Glomerular endothelial cell (primary cell): ENCODE measurements at places on chromosomes 6 and 20. TPM values are rescaled to one million over a fixed set of nuclear protein-coding genes. Genes with fewer than 3 reads are reported as not detected.

DNA sequence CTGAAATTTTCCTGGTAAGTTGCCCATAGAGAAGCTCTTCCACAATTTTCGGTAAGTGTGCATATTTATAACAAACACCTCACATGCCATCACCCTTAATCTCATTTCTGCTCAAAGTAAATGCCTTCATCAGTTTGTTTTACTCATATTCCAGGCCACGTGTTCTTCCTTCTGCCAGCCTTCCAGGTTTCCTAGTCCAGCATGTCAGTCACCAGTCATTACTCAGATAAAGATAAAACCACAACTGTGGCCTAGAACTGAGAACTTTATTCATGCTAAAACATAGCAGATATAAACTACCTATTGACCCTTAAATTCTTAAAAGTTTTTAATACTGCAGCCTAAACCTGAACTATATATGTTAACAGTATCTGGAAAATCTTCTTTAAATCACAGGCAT, 149.5 kb upstream of the SLC22A16 start:
- no peak for DNase-seq

- peak; percentile 83 for DNase-seq
These were observed 21.5 kb downstream of the OR2B2 start for GRCh38 chr6:27890445-27891319.

DNA sequence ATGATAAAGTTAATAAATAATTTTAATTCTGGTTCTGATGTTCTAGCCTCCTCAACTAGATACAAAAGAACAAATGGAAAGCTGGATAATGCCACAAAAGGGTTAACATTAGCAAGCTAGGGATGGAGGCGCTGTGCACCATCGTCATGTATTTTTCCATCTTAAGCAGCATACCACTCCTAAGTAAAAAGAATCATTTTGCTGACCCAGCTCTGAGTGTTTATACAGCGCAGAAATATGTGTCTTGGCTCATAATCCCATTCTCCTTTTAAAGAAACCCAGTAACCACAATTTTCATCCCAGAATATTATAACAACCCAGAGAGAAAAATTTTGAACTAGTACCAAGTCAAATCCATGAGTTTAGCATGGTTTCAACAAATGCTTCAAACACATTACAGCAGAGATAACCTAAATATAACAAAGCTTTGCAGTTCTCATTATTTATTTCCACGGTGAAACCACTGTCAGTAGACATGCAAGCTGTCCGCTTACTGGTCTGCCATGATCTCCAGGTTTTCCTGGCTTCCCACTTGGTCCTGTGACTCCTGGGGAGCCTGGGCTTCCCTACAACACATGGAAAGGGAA, 111.1 kb downstream of the COL12A1 start:
- no peak for DNase-seq

GRCh38 chr6:24489470-24489869, at the start of gene GPLD1:
Gene GPLD1, minus strand, starts transcription at chr6:24489578. Its CDS starts 67 bp downstream, at chr6:24489511.
- DNase-seq, result no peak

DNA sequence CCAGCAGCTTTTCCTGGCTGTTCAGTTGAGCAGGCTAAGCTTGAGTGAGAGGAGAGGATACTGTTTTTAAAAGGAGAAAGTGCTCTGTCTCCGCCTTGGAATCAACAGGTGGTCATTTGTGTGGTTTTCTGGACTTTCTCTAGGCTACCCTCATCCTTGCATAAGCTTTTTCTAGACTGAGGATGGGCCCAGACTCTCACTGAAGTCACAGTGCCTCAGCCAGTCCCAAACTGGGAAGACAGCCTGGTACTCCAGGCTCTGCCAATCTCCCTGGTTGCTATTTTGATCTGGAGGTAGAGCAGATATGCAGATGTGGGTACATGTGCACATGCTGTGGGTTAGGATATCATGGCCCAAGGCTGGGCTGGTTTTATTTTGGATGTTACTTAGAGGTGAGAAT, 7.0 kb downstream of the SCUBE3 start:
- DNase-seq, result no peak

DNA sequence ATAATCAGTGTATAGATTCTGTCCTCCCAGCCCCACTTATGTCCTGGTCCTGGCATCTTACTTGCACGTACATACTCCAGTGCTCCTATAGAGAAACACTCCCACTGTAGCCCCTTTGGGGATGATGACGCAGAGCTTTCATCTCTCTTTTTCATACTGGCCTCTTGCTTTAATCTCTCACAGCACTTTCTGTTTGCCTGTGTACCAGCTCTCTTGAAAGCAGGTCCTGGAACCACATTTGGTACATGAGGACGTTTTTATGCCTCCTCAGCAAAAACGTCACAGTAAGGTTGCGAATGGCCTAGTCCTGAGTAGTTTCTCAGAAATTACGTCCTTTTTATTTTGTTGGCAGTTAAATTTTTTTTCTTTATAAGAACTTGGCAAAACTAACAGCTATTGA, 10.8 kb downstream of the L3MBTL3 start:
- DNase-seq, result no peak

DNA sequence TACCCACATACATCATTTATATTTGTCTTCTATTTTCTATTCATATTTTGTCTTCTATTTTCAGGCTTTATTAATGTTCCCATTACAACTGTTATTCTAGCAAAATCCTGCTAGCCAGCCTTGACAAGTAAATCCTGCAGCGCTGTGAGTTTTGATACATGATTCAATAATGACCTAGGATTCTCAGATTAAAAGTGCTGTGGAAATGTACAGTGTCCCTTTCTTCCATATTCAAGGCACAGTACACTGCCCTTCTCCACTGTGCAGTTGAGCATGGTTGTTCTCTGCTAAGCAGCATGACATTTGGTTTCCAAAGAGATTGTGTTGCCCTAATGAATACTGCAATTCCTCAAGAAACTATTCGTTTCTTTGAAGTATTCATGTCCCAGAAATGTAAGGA, 5.8 kb upstream of the HEY2 start:
- DNase-seq, result no peak

DNA sequence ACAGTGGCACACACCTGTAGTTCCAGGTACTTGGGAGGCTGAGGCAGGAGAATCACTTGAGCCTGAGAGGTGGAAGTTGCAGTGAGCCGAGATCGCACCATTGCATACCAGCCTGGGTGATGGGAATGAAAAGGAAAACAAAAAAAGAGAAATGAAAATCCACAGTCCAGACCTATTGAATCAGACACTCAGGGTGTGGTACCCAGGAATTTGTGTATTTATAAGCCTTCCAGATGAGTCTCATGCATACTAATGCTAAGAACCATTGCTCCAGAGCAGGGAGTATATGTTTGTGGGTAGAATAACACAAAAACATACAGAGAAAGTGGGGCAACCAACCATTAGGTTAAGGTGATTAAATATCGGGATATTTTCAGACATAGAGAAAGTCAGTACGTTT, 36.1 kb upstream of the PLCB4 start:
- no peak for DNase-seq

DNA sequence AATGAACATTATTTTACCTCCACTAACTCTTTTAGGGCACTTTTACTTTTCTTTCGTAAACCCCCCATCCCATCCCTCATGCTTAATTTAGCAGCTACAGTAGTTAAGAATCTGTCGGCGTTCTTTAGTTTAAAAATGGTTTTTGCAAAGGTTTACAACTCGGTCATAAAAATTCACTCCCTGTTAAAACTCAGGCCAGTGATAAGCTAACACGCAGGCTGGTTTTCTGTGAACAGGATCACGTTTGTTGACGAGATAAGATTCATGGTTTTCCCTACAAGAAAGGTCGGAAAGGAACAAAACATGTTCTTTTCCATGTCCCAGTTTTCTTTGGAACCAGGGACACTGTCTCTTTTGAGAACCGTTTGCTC, 101.1 kb downstream of the TOX2 start:
- DNase-seq, result no peak

DNA sequence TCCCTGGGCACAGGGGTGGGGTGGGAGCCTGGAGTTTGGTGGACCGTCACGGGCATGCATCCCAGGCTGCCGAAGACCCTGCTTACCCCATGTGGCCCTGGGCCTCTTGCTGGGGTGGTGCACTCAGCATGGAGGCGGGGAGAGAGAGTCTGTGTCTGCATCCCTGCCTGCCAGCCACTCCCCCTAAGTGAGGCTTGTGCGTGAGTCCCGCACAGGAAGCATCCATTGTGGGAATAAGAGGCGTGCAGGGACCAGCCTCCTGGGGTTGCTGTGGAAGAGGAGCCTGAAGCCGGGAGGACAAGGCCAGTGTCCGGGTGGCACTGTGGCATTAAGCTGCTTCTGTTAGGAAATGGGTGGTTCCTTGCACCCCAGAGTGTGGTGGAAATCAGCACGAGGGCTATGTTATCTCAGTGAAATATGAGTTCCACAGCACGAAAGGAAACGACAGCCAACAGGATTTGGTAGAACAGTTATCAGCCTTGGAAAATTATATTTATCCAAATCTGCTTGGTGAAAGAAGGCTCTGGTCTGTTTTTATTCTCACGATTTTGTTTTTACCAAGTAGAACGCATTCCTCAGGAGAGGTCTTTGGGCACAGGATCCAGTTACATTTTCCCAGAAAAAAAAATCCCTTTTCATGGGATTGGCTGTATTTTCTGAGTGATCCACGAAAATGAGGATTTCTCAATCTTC, 35.7 kb downstream of the CDH4 start:
- DNase-seq, result no peak

DNA sequence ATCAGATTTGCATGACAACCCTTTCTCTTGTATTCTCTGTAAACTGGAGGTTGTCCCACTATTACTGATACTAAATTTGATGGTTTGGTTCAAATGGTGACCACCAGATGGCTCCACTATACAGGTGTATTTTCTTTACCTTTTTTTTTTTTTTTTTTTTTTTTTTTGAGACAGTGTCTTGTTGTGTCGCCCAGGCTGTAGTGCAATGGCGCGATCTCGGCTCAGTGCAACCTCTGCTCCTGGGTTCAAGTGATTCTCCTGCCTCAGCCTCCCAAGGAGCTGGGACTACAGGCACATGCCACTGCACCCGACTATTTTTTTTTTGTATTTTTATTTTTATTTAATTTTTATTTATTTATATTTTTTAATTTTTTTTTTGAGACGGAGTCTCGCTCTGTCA, 6.6 kb upstream of the WTAP start:
- DNase-seq, result no peak

GRCh38 chr6:118186672-118187567, 279.9 kb downstream of the SLC35F1 start:
- no peak for DNase-seq

DNA sequence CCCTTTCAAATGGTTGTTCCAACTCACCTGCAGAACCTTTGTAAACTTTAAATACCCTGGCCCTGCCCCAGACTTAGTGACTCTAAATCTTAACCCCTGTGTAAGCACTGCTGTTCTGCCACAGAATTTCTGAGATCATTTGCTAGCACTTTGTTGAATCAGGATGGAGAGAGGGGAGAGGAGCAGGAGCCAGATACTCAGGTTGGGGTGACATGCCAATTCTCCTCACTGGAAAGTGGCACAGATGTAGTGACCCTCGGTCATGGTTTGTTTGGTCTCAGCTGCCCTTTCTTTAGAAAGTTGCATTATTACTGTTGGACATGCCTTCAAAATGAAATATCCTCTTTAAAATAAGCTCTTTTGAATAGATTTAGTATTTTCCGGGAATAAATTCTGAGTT, 168.0 kb downstream of the ZFAND3 start:
- DNase-seq, result no peak

- no peak for DNase-seq
These were observed 350.8 kb downstream of the RNGTT start for GRCh38 chr6:88612631-88613030.

DNA sequence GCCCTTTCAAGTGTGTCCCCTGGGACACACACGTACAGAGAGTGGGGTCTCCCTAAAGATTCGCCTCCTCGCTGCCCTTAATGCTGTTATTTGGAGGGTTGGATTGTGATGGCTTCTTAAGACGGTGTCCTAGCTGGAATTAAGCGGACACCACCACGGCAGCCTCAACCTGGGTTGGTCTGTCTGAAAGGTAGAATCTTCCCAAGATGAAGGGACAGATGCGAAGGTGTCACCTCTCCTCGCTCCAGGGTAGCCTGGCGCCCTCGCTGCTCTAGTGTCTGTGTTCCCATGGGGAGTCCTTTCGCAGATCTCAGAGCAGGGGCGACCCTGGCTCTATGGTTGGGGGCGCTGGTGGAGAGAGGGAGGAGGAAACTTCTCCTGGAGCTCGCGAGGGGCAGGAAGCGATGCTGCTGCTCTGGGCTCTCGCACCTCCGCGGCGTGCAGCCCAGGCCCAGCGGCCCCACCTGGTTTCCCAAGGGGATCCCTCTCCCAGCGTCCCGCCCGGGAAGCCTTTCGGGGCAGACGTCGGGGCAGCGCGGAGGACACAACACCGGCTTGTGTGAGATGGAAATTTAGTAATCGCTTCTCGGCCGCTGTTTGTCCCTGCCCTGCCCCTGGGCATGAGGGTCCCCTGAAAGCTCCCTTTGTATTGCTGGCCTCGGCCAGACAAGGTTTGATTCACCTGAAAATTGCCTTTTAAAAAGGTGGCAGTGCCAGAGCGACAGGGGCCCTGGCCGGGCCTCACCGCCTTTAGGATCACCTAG, 1.7 kb downstream of the RSPO3 start:
- DNase-seq, result no peak

- DNase-seq, result no peak
These were observed 125.7 kb upstream of the BTBD3 start for GRCh38 chr20:11791835-11792567.

GRCh38 chr6:118917546-118918328, 17.2 kb downstream of the MCM9 start:
- no peak for DNase-seq

GRCh38 chr6:55047451-55048044, 126.8 kb upstream of the HCRTR2 start:
- DNase-seq, result no peak

GRCh38 chr6:124536842-124537191, 425.4 kb upstream of the RNF217 start:
- no peak for DNase-seq

DNA sequence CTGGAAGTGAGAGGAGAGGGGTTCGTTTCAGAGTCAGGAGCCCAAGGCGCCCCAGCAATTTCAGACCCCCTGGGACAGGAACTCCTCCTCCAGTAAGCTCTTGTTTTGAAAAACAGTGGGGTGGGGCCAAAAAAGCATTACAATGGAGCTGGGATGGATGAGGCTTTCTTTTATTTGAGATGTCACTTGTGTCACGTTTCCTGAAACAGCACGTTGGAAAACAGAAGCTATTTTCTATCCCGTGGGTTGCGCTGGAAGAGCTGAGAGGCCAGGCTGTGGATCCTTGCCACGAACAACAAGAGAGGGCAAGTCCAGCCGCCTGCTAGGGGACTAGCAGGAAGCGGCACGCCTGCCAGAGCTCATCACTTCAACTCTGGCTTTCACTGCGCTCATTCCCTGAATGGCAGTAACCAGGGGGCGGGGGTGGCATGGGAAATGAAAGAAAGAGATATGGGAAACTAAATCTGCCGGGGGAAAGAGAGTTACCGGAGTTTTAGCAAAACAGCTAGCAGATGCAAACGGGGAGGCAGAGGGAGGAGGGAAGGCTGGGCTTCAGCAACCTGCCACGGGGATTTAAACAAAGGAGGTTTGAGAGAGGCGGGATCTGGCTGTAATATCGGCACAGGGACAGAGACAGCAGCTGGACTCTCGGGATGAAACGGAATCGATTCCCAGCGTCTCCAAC, 34.6 kb downstream of the GCNT2 start:
- no peak for DNase-seq

The LCA5 gene
- total RNA-seq, result 3.3 and 4.6 TPM in 2 replicates

The SLC35F1 gene
- not detected in 2 replicates for total RNA-seq

The ADTRP gene
- 1.5 and 2.9 TPM in 2 replicates for total RNA-seq

The MAN1A1 gene
- 35.4 and 48.1 TPM in 2 replicates for total RNA-seq

The PPP1R14C gene
- 1.6 and 3.0 TPM in 2 replicates for total RNA-seq

The BEND6 gene
- 0.53 TPM in 2 replicates for total RNA-seq

The LPA gene
- not detected in 2 replicates for total RNA-seq

The THBD gene
- total RNA-seq, result 20.7 and 33.1 TPM in 2 replicates

The NTSR1 gene
- total RNA-seq, result 0.23 and 7.8 TPM in 2 replicates

The NOX3 gene
- total RNA-seq, result not detected in 2 replicates

The RAD21L1 gene
- total RNA-seq, result not detected in 2 replicates
